LHCN-M2 (cell line): ENCODE measurements at places on chromosomes 13 and 19. TPM values are rescaled to one million over a fixed set of nuclear protein-coding genes. Genes with fewer than 3 reads are reported as not detected.

- no peak for DNase-seq
Measured at GRCh38 chr13:110636701-110637201, 21.4 kb downstream of the NAXD start.

Gene SIGLEC8
- total RNA-seq = not detected in 2 replicates

Gene CYP2S1
- total RNA-seq = not detected in 2 replicates

Gene PCDH9
- total RNA-seq = 86.5 and 90.6 TPM in 2 replicates

- no peak for DNase-seq
Measured at GRCh38 chr13:24097667-24098066, 62.9 kb upstream of the SPATA13 start.

- DNase-seq = no peak
Measured at GRCh38 chr19:46860846-46861690, at the start of gene ARHGAP35. ARHGAP35 (plus strand) TSS chr19:46860997; CDS start chr19:46918676, 57,679 bp downstream.

Gene WDR88
- total RNA-seq = not detected in 2 replicates

DNA sequence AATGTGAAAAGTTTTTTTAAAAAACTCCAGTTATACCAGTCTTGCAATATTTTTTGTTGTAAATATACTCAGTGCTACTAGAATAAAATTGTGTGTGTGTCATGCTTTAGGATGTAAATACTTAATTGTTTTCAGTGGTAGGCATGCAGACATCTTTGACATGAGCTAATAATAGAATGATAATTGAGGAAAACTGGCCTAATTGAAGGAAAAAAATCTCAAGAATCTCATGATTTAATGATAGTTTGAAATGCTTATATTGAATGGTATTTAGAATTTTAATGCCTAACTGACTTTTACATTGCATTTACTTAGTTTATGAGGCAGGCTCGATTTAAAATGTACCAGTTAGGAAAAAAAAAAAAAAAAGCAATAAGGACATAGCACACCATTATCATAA lies 3.2 kb upstream of the MAB21L1 start:
- no peak for DNase-seq

- DNase-seq = peak; percentile 86
Measured at GRCh38 chr13:27012482-27013197, 159.0 kb downstream of the USP12 start.

DNA sequence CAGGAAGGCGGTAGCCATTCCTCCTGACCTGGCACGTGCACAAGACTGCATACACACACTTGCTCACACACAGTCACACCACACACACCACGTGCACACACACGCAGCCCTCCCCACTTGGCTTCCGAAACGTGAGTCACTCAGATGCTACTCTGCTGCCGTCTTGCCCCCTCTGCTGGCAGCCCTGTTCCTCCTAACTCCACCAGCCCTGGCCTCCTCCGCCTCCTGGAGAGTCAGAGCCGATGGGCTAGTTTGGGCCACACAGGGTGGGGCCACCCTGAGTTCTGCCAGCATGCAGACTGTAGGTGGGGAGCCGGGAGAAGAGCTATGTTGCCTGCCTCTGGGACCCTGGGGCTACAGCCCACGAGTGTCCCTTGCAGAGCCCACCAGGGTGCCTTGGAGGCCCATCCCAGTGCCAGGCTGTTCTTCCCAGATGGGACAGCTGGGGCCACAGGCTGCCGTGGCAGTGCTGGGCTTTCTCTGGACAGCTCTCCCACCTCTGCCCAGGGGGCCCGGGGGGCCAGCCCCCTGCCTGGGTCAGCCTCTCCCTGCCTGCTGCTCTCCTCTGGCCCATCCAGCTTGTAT lies 12.1 kb downstream of the PIN1 start:
- DNase-seq = peak; percentile 90

Gene TRAPPC5
- total RNA-seq = 96.8 and 101 TPM in 2 replicates

DNA sequence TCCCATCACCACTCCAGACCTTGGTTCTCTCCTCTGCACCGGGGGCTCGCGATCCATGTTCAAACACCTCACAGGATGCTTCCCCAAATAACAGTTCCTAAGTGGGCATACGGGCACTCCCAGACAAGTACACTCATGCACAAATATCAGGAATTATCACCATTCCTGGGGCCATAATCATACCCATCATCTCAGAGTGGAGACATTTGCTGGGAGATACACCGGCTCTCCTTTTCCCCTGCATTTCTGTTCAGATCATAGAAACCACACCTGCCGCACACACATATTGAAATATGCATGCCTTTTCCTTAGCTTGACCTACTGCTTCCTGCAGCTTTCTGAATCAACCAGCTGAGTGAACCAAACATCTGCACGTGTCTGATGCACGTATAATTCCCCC lies 33.9 kb upstream of the MBNL2 start:
- DNase-seq = no peak

Gene LENG9
- 3.8 and 8.2 TPM in 2 replicates for total RNA-seq

Gene LILRA1
- not detected in 2 replicates for total RNA-seq

- DNase-seq = peak; percentile 71
Measured at GRCh38 chr13:43698758-43699157, 88.0 kb downstream of the ENOX1 start.

DNA sequence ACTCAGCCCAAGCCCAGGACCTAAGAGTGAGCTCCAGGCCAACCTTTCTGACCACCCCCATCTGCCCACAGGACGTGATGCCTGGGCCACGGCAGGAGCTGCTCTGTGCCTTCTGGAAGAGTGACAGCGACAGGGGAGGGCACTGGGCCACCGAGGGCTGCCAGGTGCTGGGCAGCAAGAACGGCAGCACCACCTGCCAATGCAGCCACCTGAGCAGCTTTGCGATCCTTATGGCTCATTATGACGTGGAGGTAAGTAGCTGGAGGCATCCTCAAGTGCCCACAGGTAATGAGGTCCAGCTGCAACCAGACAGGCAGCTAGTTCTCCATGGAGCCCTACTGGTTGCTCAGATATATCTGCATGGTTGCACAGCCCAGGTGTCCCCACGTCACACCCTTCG lies 14.8 kb downstream of the DDX39A start:
- DNase-seq = no peak

- DNase-seq = no peak
Measured at GRCh38 chr19:50632151-50632835, 7.4 kb downstream of the SYT3 start.

Gene KANK3
- total RNA-seq = 0.11 and 1.2 TPM in 2 replicates

GRCh38 chr13:34933349-34933748 lies 8.7 kb upstream of the NBEA start:
- no peak for DNase-seq

Gene FCER2
- total RNA-seq = not detected in 2 replicates

- no peak for DNase-seq
Measured at GRCh38 chr13:34085204-34085603, 267.3 kb downstream of the RFC3 start.

GRCh38 chr19:35557539-35558399 lies 5.7 kb downstream of the ATP4A start:
- peak; percentile 11 for DNase-seq

Gene ILF3
- 143 and 172 TPM in 2 replicates for total RNA-seq

- DNase-seq = no peak
Measured at GRCh38 chr19:7924241-7924640, 1.7 kb downstream of the CTXN1 start.

Gene TMEM59L
- 0.11 and 0.26 TPM in 2 replicates for total RNA-seq

GRCh38 chr13:104025303-104025702 lies 959.1 kb upstream of the SLC10A2 start:
- no peak for DNase-seq

- no peak for DNase-seq
Measured at GRCh38 chr19:11538232-11539036, at the start of gene CNN1. CNN1 (plus strand) TSS chr19:11538851; CDS start chr19:11538928, 77 bp downstream.

DNA sequence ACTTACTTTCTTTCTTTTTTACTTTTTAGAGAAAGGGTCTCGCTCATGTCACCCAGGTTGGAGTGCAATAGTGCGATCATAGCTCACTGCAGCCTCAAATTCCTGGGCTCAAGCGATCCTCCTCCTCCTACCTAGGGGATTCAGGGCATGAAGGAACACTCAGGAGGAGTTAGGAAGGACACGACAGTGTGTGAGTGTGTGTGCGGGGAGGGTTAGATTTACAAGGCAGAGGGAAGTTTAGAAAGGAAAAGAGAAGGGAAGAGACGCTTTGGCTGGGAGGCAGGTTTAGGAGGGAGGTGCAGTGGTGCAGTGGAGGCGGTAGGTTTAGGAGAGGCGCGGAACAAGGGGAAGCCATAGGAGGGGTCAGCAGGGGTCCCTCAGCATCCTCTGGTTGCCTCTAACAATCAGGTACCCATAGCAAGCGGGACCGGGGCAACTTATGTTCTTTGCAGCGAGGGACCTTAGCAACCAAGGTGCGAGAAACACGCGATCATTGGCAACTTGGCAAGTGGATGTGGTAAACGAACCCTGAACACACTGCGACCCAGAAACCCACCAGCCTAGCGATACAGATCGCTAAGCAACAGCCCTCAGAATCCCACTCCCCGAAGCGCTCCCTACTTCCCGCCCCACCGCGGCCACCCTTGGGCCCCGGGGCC lies 501 bp downstream of the SIRT2 start:
- DNase-seq = peak; percentile 26

DNA sequence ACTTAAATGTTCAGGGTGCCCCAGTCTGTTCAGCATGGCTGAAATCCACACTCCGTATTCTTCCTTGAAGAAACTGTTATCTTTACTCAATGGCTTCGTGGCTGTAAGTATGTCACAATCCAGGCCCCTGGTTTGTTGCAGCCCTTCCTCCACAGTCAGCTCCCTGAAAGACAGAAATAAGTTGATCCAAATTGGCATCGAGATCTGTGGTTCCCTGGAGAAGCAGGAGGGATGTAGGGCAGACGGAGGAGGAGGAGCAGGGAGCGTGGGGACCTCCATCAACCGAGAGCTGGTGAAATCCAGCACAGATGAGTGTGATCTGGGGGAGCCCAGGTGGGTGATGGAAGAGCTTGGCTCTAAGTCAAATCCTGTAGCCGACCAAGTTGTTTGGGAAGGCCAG lies 304 bp downstream of the TSPAN16 start:
- no peak for DNase-seq

Gene TARM1
- not detected in 2 replicates for total RNA-seq

DNA sequence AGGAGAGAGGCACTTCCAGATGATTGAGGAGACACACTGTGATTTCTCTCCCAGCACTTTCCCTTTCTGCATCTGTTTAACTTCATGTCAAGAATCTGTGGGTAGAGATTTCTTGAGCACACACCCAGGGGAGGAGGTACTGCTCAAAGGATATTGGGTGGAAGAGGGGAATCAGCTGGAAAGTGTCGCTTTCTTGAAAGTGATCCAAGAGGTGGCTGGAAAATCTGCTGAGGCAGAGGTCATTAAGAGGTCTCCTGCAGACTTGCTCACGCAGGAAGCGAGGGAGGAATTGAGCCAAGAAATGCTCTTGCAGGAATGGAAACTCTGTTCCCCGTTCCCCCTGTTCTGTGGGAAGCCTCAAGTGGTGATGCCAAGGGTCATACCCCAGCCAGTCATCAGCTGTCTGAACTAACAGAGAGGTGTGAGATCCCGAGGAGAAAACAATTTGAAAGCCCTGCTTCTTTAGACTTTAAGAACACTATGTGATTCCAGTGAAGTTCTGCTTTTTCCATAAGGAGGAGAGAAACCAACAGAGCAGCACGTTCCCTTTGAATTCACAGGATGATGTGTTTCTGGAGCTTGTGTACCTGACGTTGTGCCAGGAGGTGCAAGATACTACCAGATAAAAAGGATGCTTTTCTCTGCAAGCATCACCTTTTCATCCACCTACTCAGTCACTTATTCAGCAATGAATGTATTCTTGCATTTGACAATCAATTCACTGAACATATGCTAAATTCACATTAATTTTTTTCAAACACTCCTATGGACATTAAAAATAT lies 163.4 kb upstream of the GPR12 start:
- DNase-seq = peak; percentile 46

GRCh38 chr13:21240586-21240985 lies 64.1 kb downstream of the MRPL57 start:
- peak; percentile 47 for DNase-seq

Gene ZNF701
- 6.5 and 8.0 TPM in 2 replicates for total RNA-seq
